Ovary (tissue), 10 donors: ENCODE measurements at places on chromosomes 1 and 21.
A peak's percentile ranks its signal among the peaks of the same experiment; 100 is the strongest.

DNA sequence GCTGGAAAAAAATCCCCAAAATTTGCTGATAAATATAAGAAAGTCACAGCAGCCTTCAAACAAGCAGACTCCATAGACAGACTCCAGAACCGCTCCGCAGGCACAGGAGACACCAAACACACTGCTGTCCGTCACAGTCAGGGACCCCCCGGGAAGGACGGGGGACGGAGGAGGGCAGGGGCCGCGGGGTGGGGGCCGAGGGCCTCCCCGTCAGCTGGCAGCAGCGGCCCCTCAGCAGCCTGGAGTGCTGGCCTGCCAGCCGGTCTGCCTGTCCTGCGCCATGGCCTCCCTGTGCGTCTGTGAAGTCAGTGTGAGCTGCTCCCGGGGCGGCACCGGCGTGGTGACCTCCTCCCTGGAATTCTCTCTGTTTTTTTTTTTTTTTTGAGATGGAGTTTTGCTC, 10.1 kb upstream of the C1orf159 start:
- DNase-seq, result no peak

GRCh38 chr1:185936641-185937040, 202.4 kb downstream of the HMCN1 start:
- DNase-seq, result no peak

GRCh38 chr21:36966066-36966820, at the start of gene HLCS:
Gene HLCS (minus strand): TSS chr21:36966669. CDS start chr21:36966638, 31 bp downstream.
- DNase-seq, result peak; percentile 58

- no peak for DNase-seq
Observed at GRCh38 chr1:17929224-17929623, 174.1 kb downstream of the ACTL8 start.

DNA sequence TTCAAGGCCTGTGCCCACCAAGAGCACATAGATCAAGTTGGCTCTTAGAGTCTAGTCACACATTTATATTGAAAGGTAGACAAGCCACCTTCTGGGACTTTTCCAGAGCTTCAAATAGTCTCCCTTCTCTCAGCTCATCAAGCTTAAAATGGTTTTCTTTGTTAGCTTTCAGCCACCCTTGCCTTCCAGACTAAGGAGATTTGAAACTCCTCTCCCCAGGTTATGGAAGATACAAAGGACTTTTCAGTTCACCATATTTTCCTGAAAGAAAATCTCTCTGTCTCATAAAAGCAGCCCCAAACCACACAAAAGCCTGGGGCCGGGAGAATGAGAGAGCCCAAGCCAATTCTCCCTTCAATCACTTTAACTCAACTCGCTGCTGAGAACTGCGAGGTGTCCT, 134.1 kb downstream of the ZC3H11B start:
- DNase-seq, result no peak

DNA sequence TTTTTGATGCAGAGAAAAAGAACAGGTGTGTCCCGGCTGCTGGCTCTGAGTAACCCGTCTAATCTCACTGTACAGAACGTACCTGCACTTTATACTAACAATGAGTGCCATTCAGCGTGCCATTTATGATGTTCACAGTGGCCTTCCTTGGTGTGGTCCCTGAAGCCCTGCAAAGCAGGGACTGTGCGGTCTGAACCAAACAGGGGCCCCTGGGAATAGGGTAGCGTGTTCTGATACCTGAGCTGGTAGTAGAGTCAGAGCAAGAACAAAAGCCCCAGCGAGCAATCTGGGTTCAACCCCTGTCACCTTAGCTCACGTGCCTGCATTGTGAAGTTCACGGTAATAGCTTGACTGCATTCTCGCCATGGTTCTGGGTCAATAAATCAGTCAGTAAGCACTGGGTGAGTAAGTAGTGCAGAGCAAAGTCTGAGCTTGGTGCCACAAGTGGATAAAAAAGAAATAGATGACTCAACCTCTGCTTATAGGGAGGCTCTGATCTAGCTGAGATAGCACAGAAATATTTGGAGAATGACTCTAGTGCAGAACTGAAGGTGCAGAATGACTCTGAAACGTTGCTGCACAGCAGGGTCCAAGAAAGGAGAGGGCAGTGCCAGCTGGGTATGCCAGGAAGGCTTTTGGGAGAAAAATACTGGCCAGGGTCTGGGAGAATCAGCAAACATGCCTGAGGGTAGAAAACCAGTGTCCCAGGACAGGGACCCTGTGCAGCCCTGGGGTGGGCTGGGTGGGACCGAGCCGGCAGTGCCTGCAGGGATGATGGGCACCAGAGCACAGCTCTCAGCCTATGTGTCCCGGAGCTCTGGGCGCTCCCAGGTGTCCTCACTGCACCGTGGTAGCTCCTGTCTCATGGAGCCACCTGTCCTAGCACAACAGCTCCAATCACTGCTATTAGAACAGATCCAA, 125.9 kb downstream of the RHOU start:
- DNase-seq, result no peak

GRCh38 chr1:113751114-113751513, 8.2 kb downstream of the PHTF1 start:
- no peak for DNase-seq

GRCh38 chr1:36119456-36119855, 5.6 kb downstream of the COL8A2 start:
- no peak for DNase-seq
